ENCODE measurements at places on chromosomes 6 and 20. TPM values are rescaled to one million over a fixed set of nuclear protein-coding genes. Genes with fewer than 3 reads are reported as not detected.

GRCh38 chr6:118042855-118043254 is 135.8 kb downstream of the SLC35F1 start:
- no peak overlapping the region for H3K27ac ChIP-seq
- peak; percentile 6 for DNase-seq
- H3K36me3 ChIP-seq = no peaks in the 10 kb centered on the region
- H3K27me3 ChIP-seq = no peaks in the 10 kb centered on the region
- H3K4me1 ChIP-seq = no peaks in the 10 kb centered on the region
- no peak overlapping the region for H3K4me3 ChIP-seq

DNA sequence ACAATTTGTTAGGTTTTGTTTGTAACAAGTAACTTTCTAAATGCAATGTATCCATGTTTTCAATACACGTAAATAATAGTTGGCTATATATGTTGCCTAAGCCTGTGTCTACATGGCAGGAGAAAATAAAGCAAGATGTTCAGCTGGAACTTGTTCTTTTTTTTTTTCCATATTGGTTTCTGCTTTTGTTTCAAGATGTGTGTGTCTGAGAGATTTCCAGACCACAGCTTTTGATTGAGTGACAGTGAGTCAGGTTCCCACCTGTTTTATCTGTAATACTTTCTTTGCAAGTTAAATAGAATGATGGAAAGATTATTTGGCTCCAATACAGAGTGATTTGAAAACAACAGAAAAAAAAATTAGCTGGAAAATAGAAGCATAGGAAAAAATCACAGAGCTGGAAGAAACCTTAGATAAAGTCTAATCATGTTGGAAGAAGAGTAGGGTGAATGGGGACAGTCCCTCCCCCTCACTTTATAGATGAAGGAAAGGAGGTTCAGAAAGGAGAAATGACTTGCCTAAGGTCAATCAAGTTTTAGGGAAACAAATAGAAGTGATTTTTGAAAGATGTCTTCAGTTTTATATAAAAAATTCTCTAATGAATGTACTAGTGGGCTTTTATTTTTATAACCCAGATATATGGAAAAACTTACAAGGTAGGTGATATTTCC is 150.9 kb upstream of the STMND1 start:
- H3K27me3 ChIP-seq = no peaks in the 10 kb centered on the region
- no peak for DNase-seq
- H3K36me3 ChIP-seq = no peaks in the 10 kb centered on the region

GRCh38 chr20:56392881-56393482 is 537 bp downstream of the CSTF1 start:
- peak overlapping the region; percentile 91 for H3K27ac ChIP-seq
- peak overlapping the region; percentile 85 for H3K4me3 ChIP-seq
- H3K27me3 ChIP-seq = no peaks in the 10 kb centered on the region
- H3K36me3 ChIP-seq = peaks cover 26% of the 10 kb centered on the region
- DNase-seq = no peak
- H3K4me1 ChIP-seq = peaks cover 39% of the 10 kb centered on the region

GRCh38 chr20:8621001-8621400 is 447.9 kb upstream of the PLCB4 start:
- H3K27me3 ChIP-seq = no peaks in the 10 kb centered on the region
- no peaks in the 10 kb centered on the region for H3K4me1 ChIP-seq
- DNase-seq = no peak
- no peak overlapping the region for H3K27ac ChIP-seq

TRIM10 gene
- not detected for total RNA-seq

- no peak overlapping the region for H3K4me3 ChIP-seq
- no peak overlapping the region for H3K27ac ChIP-seq
- no peak for DNase-seq
Measured at GRCh38 chr20:8842525-8842924, 226.4 kb upstream of the PLCB4 start.

EFCAB8 gene
- 0.45 TPM for total RNA-seq

WFDC12 gene
- total RNA-seq = not detected

GRCh38 chr6:26240157-26241032 is 124.6 kb upstream of the BTN3A2 start:
- H3K27ac ChIP-seq = peak overlapping the region; percentile 87
- H3K36me3 ChIP-seq = no peaks in the 10 kb centered on the region
- peak overlapping the region; percentile 46 for H3K4me3 ChIP-seq

GRCh38 chr6:111533087-111533784 is 50.2 kb upstream of the REV3L start:
- H3K4me3 ChIP-seq = no peak overlapping the region
- H3K4me1 ChIP-seq = peaks cover 6% of the 10 kb centered on the region
